Activated T-helper 1 cell treated with anti-CD3 and anti-CD28 coated beads, Interleukin-2, amount 50 U/mL, for 16 hours (primary cell): ENCODE measurements at places on chromosomes 4 and X.

GRCh38 chr4:120065974-120066516 is 603 bp downstream of the MAD2L1 start:
- no peak for DNase-seq

GRCh38 chrX:24694825-24695224 is 1.1 kb downstream of the POLA1 start:
- DNase-seq: no peak

GRCh38 chr4:42454755-42455420 is 57.6 kb downstream of the SHISA3 start:
- DNase-seq: no peak

- DNase-seq: no peak
Measured at GRCh38 chr4:55561889-55562288, 15.2 kb upstream of the CLOCK start.
